ENCODE measurements at places on chromosomes 12 and 14.

DNA sequence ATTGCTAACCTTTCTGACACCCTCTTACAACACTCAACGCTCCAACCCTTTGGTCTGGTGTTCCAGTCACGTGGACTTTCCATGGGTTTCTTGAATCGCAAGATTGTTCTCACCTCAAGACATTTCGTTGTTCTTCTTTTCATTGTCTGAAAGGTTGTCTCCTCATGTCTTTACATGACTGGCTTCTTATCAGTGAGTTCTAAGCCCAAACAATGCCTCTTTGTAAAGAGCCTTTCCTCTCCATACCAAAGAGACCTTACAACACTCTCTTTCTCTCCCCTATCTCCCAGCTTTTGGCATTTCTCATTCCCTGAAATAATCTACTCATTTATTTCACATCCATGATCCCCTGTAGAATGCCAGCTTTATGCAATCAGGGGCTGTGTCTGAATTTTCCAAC, 1144.8 kb downstream of the AACS start:
- DNase-seq = no peak

- DNase-seq = no peak
These were observed at the start of gene COCH for GRCh38 chr14:30874120-30874998. Gene COCH (plus strand): TSS chr14:30874559. CDS start chr14:30874939, 380 bp downstream.

DNA sequence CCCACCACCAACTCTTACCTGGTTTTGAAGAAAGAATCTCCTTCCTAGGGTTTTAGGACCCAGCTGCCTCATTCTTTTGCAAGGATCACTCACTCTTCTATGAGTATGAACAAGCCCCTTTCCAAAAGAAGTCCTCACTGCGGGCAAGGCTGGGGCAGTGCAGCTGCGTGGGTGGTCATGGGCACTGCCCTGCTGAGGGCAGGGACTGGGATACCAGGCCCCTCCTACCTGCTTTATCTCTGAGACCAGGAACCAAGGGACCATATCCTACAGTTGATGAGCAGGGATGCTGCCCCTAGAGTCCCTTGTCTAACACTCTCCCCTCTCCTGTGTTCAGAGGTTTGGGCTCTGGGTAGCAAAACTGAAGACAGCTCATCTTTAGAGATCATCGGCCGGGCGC, 20.5 kb downstream of the HPD start:
- DNase-seq = no peak

- DNase-seq = no peak
These were observed 11.5 kb upstream of the PLEK2 start for GRCh38 chr14:67423424-67423823.

- no peak for DNase-seq
These were observed 72.3 kb downstream of the ACADS start for GRCh38 chr12:120797677-120798642.
